Astrocyte (in vitro differentiated cells and primary cell): ENCODE measurements at places on chromosomes 6 and 20.

DNA sequence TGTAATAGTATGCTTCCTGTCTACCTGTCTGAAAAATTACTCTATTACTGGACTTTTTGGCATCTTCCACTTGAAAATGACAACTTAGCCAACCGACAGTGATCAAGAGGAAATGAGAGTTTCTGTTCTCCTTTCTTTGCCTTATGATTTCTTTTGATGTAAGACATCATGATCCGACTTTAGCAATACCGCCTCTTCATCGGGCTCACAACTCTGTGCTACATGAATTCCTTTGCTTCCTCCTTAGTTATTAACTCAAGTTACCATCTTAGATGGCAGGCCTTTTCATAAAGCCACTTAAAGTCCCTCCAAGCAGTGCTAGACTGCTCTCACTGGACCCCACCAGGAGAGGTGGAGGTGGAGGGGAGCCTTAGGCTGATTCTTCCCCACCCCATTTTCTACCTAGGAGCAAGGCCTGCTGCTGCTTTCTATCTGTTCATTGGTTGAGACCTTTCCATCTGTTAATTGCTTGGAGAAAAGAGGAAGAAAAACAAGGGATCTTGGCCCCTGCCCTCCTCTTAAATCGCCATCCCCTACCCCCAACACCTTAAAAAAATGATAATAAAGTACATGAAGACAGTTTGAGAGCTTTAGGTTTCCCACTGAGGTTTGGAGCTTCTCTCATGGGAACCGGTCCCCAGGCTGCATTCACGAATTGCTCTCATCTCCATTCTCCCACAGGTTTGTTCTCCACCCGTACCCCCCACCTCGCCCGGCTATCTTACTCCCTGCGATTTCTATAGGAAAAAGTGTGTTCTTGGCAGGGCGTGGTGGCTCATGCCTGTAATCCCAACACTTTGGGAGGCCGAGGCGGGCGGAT is 21.6 kb upstream of the MCM3 start:
- DNase-seq, result no peak

DNA sequence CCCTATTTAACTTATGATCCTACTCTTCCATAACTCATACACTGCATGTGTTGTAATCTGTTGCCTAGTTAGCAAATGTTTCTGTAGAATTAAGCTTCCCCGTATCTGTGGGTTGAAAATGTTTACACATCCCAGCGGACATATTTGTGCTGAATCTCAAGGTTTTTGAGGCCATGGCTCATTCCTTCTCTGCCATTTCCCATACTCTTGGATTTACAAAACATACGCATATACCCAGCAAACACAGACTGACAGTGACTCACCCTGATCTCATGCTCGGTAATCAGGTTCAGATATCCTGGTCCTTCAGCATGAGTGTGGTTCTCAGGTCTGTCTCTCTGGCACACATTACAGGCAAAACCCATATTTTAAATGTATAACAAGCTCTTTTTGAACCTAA is 58.7 kb downstream of the AGPAT4 start:
- DNase-seq, result peak; percentile 99

GRCh38 chr6:105058846-105059245 is 101.9 kb downstream of the LIN28B start:
- DNase-seq, result no peak

DNA sequence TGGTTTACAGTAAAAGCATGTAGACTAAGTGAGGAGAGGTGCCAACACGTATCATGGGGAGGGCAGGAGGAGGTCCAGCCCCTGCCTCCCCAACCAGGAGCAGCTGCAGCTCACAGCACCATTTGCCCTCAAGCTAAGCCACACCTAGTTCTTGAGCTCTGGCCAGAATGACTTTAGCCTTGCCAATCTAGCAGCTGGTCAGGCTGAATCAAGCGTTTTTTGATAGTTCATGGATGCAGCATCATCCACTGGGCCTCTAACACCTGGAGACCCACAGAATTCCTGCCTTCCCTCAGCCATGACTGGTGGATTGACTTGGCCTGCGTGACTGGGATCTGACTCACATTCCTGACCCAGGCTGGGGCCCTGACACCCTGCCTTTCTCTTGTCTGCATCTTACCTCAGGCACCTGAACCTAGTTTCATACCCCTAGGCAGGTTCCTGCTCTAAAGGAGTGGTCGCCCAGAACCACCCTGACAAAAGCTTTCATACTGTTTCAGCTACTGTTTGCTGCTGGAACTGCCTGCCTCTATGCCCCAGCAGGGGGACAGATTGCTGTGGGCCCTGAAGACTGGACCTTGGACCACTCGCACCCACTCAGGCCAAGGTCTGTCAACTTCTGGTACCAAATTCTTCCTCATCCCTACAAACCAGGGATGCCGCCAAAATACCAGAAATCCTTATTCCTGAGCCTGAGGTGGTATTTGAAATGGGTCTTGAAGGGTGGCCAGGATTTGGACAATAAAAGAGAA is 122.3 kb downstream of the QRSL1 start:
- peak; percentile 4 for DNase-seq

DNA sequence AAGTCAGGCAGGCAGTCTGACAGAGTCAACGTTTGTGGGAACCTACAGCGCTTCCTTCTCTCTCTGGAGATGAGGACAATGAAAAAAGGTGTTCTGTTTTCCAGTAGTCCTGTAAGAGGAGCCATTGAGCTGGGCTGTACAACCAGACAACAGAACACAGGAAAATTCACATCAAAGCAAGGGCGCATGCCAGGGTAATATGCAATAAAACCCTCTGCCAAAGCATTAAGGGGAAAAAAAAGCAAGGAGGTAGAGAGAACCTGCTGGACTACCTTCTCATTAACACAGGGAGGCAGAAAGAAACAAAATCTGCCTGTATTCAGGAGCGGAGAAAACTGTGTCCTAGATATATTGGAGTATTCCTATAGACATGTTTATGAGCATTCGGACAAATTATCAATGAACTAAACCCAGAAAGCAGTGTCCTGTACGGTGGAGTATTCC is 1.3 kb downstream of the RNF24 start:
- DNase-seq, result peak; percentile 70

DNA sequence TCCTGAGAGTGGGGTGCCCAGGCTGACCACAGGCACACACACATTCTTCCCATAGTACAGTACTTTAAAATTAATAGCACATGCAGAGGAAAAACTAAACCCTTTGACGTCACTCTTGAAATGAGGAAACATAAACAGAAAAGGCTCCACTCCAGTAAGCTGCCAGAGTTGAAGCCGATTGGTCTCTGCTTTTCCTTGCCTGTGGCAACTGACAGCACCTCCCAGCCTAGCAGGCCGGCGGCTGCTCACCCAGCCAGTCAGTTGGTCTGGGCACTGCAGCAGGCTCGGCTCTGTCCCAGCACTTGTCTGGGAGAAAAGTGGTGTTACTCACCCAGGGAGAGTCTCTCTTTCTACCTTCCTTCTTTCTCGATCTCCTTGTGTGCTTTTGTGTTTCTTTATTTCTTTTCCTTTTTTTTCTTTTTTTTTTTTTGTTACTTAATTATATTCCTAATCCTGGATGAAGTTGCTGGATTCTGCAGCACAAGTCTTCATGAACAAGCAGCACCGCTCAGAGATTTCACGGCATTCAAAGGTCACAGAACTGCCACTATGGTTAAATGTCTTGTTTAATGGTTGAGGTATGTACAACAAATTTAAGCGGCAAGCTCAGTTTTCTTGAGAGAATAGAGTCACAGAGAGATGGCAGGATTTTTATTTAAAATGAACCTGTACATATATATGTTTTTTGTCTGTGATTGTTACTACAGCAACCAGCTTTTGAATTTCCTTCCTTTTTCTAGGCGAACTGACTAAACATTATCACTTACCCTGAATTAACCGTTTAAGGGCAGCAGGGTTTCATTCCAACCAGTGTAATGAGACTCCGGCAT is at the start of gene PDE7B:
Gene PDE7B (plus strand): TSS at position 260 of the 830 bp plus-strand sequence.
- peak; percentile 97 for DNase-seq
